GM12865 (cell line): ENCODE measurements at places on chromosomes 7 and 10.

- no peak for DNase-seq
Measured at GRCh38 chr7:139936760-139937310, 107.8 kb downstream of the TBXAS1 start.

GRCh38 chr7:48627164-48627563, 297.2 kb upstream of the CDC14C start:
- DNase-seq: no peak

DNA sequence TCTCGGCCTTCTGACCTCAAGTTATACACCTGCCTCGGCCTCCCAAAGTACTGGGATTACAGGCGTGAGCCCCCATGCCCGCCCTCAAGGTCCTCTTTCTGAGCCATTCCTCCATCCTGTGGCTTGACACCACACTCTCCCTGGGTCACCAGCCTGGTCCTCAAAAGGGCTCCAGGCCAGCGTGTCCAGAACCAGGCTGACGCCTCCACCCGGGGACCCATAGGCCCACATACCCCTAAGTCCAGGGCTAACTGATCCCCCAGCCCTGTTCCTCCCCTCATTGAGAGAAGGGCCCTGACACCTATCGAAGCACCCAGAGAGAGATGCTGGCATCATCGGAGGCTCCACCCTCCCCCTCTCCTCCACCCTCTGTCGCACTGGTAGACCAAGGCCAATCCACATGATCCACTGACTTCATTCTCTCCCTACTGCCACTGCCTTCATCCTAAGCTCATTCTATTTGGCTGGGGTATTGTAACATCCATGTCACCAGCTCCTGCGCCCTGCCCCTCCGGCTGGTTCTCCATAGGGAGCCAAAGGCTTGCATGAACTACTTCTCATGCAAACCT, 46.7 kb downstream of the TMEM270 start:
- no peak for DNase-seq

DNA sequence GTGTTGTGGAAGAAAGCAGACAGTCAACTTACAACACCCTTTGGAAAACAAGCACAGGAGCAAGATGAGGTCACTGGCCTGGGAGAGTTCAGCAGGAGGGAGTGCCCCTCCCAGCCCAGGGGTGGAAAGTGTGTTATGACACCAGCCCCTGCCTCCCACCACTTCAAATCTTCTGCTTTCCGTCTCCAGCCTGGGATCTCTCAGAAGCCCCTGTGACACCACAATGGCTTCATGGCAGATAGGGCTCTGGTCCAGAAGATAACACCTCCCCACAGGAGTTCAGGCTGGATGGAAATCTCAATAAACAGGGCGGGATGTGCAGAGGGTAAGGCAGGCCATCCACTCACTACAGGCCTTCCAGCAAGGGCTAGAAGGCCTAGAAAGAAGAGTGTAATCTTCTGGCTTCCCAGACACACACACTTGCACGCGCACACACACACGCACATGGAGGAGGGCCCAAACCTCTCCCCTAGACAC, 48.7 kb upstream of the ZMIZ1 start:
- DNase-seq: no peak

DNA sequence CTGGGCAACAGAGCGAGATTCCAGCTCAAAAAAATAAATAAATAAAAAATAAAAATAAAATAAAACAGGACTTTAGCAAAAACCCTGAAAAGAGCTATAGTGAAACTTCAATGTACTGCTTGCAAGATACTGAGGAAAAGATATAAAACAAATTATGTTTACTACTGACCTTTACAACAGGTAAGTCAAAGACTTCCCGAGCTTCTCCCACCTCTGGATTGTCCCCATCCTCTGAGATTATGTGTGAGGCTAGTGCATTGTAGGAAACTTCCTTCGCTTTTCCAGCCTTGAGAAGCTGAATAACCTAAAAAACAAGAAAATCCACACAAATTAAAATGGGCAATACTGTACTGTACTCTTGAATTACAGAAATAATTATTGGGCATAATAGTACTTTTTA, 4.4 kb downstream of the PAXIP1 start:
- DNase-seq: no peak

GRCh38 chr10:44356139-44357022, 28.5 kb downstream of the CXCL12 start:
- DNase-seq: no peak

GRCh38 chr10:131574363-131574706, 262.8 kb upstream of the TCERG1L start:
- no peak for DNase-seq

GRCh38 chr10:86944471-86944870, 12.9 kb downstream of the MMRN2 start:
- no peak for DNase-seq

DNA sequence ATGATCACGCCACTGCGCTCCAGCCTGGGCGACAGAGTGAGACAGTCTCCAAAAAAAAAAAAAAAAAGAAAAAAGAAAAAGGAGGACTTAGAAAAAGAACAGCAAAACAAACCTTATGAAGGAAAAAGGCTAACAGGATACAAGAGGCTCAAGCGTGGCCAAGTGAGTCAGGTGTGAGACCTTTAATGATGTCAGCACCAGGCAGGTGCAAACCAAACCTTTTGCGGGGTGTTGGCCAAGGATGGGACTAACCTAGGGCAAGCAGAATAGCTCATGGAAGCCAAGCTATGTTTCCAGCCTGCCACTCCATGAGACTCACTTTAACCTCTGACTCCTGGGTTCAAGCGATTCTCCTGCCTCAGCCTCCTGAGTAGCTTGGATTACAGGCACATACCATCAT, 11.3 kb upstream of the GNA12 start:
- no peak for DNase-seq

GRCh38 chr10:100535338-100535714, 417 bp upstream of the HIF1AN start:
- no peak for DNase-seq

GRCh38 chr7:80439894-80440821, 71.7 kb downstream of the GNAT3 start:
- DNase-seq: no peak

DNA sequence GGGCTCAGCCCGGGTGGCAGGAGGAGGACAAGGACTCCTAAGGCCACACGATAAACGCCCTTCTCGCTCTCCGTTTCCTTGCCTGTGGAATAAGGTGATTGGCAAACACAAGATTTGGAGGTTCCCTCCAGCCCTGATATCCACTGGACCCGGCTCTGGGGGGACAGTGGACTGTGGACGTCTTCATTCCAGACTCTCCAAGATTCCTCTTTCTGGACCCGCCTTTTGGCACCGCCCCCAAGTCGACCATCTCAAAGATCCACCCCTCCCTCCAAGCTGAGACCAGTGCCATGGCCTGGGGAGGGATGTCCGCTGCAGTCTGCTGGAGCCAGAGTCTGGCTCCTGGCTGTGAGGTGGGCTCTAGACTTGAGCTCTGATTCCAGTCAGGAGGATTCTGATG, 23.6 kb downstream of the ZNF783 start:
- DNase-seq: no peak

DNA sequence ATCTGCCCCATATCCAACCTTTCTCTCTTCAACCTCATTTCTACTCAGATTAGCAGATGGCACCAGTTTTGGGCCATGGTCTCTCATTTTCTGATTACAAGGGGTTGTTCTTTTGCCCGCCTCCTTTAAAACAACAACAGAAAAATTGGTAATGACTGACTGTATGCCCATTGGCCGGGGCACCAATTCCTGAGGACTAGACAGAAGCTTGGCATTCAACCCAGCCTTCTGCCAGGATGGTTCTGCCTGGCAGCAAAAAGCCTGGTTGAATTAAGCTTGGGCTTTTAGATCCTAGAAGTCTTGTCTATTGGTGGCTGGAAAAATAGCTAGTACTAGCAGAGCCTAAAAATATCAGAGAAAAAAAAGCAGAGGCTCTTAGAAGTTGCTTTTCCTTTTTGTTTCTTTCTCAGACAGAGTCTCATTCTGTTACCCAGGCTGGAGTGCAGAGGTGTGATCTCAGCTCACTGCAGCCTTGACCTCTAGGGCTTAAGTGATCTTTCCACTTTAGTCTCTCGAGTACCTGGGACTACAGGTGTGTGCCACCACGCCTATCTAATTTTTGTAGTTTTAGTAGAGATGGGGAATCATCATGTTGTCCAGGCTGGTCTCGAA, 402.6 kb downstream of the AUTS2 start:
- DNase-seq: no peak

GRCh38 chr10:120394446-120394845, 62.6 kb upstream of the PLPP4 start:
- no peak for DNase-seq

DNA sequence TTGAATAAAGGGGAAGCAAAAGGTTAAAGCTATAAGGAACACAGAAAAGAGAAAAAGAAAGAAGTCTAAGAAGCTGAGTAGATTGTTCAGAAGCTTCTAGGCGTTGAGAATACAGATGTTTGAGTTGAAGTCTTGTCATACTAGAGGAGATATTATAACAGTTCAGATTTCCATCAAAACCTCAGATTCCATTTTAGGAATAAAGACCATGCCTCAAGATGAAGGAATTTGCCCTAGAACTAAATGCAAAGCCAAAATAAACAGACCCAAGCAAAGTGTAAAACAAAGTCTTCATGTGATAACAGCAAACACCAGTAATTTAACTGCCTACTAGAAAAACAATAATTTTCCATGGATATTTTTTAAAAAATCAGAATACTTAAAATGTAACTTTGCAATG, 476.5 kb upstream of the POT1 start:
- no peak for DNase-seq

- DNase-seq: no peak
Measured at GRCh38 chr7:24882989-24883621, 96.9 kb downstream of the OSBPL3 start.

DNA sequence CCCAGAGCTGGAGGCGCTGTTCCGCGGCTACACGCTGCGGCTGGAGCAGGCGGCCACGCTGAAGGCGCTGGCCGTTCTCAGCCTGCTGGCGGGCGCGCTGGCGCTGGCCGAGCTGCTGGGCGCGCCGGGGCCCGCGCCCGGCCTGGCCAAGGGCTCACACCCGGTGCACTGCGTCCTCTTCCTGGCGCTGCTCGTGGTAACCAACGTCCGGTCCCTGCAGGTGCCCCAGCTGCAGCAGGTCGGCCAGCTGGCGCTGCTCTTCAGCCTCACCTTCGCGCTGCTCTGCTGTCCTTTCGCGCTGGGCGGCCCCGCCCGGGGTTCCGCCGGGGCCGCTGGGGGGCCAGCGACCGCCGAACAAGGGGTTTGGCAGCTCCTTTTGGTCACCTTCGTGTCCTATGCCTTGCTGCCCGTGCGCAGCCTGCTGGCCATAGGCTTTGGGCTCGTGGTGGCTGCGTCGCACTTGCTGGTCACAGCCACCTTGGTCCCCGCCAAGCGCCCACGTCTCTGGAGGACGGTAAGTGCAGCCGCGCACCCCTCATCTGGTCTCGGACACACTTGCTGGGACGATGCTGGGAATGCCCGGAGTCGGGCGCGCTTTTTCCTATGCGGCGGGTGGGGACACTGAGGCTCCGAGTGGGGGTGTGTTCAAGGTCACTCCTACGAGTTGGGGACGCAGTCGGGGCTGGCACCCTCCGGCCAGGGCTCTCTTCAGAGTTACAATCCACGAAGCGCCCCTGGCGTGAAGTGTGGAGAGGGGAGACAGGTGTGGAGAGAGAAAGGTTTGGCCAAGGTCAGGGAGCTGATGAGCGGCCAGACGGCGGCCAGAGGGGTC, 717 bp downstream of the ADCY1 start:
- DNase-seq: peak; percentile 72

DNA sequence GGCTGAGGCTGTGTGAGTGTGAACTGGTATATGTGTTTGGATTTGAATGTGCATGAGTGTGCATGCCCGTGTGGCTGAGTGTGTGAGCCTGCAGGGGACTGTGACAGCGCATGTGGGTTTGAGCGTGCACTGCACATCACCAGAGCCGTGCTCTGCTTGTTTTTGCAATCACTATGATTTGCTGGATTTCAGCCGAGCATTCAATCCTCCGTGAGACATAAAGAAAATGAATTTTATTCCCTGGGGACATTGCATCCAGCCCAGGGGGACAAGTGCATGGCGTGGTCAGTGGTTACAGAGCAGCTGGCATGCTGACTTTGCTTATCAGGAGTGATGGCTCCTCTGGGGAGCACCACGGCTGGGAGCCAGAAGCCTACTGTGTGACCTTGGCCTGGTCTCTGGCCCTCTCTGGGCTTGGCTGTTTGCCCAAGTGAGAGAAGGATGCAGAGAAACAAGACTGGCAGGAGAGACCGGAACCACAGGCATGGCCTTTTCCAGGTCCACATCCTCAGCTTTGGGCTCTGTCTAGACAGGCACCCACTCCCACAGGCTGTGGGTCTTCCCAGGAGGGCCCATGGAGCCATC, 160.2 kb upstream of the UNC5B start:
- DNase-seq: no peak

GRCh38 chr7:30062587-30062986, 34.4 kb downstream of the PLEKHA8 start:
- DNase-seq: peak; percentile 46

DNA sequence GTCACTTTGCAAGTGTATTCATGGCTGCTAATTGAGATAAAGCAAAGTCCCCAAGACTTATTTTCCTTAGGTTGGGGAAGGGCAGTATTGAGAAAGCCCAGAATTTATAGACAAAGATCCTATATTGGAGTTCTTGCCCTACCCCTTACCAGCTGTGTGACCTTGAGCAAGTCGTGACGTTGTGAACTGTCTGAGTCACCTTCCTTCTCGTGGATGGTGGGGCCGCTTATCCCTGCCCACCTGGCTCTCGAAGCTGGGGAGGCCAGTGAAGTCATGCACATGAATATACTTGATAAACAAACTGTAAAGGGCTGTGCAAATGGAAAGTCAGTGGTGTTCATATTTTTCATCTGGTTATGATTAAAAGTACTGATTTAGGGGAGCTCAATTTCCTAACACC, 127.4 kb downstream of the TACC2 start:
- no peak for DNase-seq

- no peak for DNase-seq
Measured at GRCh38 chr7:50298811-50299562, 5.5 kb upstream of the IKZF1 start.

GRCh38 chr7:22194658-22195273, 162.2 kb downstream of the RAPGEF5 start:
- no peak for DNase-seq

DNA sequence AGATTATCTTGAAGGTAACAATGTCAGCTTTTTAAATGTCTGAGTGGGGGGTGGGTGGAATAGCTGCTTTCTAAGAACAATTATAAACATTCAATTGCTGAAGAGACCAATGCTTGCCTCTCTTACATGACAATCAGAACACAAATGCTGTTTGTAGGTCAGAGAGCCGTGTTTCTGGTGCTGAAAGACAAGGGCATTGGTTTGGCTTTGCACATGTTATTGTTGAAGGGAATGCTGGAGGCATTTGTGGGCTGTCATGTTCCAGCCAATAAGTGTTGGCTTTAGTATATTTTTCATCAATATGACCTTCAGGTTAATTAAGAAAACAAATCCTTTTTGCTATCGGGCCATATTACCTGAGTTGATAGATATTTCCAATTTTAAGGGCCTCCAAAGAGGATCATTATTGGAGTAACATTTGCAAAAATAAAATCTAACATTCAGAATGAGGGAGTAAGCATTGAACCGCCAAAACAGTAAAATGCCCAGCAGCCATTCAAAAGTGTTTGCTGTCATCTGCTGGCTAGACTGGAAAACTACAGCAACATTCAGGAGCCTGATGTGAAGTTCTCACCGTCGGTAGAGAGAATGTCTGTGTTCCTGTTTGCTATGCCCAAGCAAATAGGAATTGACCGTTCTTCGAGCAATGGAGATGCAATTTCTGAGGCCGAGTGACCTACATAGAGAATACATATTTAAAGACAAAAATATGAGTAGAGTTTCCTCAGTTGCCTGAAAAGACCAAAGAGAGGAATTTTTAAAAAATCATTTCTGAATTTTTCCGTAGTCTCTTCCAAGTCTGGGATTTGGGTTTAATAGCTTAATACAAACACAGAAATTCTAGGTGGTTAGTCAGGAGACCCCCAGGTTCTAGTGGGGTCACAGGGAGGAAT, 118.9 kb downstream of the APBB1IP start:
- DNase-seq: peak; percentile 71

- peak; percentile 18 for DNase-seq
Measured at GRCh38 chr10:49047128-49047639, 68.1 kb downstream of the VSTM4 start.
